ENCODE measurements at places on chromosomes 12 and 14.

GRCh38 chr12:33529031-33529430 is 89.4 kb upstream of the SYT10 start:
- DNase-seq: no peak

GRCh38 chr12:90773491-90773890 is 181.5 kb downstream of the CCER1 start:
- DNase-seq: no peak

DNA sequence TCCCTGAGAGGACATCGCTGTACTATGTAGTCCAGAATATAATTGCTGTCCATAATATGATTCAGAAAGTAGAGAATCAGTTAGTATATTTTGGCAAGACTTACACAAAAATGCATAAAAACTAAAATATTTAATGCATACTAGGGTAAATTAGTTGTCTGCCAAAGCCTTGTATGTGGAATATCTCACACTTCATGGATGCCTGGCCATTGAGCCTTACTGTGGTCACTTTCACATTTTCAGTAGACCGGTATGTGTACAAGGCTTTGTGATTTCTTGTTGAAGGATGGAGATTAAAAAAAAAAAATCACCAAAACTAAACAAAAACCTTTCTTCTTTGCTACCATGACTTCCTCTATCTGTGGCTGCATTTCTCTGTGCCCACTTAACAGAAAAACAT is 197.3 kb upstream of the DDHD1 start:
- DNase-seq: no peak

GRCh38 chr12:2439332-2440100 is 355.3 kb upstream of the FKBP4 start:
- DNase-seq: no peak

DNA sequence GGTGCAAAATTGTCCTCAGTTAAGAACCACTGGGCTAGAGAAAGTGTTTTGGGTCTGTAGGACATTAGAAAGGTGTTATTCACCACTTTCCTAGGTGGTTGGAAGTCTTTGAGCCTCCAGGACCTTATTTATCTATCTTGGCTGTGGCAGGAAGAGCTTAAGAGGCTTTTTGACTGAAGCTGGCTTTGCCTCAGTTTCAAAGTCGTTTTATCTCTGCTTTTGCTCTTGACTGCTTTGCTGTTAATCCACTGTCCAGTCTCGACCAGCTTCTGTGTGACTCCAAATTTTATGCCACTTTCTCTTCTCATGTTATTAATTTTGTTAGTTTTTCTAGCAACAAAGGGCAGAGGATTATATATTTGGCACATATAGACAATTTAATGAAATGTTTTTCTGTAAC is 60.3 kb downstream of the PPHLN1 start:
- DNase-seq: no peak

DNA sequence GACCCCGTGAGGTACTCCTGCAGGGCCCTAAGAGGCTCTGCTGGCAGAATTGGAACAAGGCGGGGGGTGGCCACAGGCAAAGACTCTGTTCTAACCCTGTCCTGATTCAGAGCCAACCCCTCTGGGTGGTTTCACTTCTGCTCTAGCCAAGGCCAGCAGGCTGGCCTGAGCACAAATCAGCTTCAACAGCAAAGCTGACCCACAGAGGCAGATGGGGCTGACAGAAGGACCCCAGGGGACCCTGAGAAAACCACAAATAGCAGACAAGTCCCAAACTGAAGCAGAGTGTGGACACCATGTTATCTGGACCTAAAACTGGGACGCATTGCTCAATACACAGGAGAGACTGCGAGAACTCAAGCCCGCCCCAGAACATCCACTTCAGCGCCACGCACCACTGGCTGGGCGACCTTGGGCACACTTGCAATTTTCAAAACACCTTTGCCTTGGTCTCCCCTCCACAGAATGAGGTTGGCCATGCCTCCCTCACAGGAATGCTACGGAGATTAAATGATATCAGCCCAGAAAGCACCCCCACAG is 76.4 kb upstream of the DICER1 start:
- DNase-seq: no peak

DNA sequence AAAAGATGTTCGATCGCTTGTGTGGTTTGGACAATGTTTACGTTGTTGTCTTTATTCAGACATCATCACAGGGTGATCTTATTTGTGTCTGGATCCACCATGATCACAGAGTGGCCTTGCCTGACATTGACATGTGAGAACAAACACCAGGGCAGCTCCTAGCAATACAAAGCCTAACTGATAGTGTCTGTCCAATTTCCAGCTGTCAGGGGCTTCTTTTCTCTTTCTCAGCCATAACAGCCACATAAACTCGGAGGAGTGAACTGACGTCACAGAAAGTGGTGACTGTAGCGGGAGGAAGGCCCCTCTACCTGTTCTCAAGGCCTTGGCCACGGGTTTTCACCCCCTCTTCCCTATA is 5.8 kb upstream of the SLC6A13 start:
- no peak for DNase-seq

DNA sequence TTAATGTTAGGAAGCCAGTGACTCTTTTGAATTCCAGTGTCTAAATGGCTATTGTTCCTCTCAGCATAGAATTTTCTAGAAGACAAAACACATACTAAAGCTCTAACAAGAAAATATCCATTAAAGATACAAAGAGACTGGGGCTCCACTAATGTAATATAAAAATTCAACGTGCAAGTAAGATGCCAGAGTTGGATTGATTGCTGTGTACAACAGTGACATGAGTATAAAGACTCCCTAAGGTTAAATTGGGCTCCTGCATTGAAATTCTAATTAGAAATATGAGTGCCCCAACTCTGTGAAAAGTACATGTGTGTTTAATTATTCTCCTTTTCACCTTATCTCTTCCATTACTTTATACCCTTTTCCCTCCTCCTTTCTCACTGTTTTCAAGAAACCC is 253.6 kb upstream of the G2E3 start:
- DNase-seq: no peak

GRCh38 chr14:100982353-100982752 is 78.8 kb upstream of the RTL1 start:
- no peak for DNase-seq

- no peak for DNase-seq
Observed at GRCh38 chr12:110046451-110047187, 1.7 kb downstream of the C12orf76 start.

DNA sequence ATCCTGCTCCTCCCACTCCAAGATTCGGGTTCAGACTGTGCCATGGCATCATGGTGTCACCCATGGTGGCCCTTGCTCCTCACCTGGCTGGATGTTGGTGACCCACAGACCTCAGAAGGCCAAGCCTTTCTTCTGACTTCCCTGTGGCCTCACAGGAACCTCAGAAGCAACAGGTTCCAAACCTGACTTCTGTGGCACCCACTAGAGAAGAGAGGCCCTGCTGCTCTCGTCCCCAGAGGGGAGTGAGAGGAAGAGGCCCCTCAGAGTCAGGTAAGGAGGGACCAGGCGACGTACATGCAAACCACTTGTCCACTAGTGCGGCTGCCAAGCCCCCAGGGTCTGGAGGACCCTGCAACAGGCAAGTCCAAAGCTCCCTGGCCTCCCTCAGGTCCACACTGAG is 10.4 kb downstream of the CLBA1 start:
- no peak for DNase-seq

DNA sequence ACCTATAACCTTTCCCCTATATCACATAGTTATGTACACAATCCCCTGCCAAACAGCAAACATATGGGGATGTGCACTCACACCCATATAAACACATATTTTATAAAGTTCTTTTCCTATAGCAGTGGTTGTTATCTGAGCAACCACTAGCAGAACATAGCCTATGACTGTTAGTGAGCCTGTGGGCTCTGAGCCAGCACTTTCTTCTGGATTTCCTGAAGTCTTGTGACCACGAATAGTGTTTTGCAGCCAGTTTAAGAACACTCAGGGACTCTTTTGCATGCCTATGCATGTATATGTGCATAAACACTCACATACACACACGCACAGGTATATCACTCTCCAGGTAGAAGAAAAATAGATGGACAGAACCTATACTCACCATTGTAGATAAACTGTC is 17.1 kb downstream of the TESPA1 start:
- no peak for DNase-seq

GRCh38 chr14:95337041-95337595 is 17.4 kb upstream of the CLMN start:
- DNase-seq: no peak

DNA sequence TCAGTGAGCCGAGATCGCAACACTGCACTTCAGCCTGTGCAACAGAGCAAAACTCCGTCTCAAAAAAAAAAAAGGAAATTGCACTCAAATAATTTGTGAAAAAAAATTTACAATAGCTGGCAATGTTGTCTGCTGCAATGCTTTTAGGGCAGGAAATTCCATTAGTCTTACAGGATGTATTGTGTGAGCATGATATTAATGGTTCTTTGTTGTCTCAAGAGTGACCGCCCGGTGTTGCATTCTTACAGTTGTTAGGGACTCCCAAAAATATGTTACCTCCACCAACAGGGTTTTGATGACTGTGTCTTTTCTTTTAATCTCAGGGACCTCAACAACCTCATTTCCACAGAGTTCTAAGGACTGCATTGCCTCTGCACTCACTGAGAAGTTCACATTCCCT is 44.8 kb downstream of the PZP start:
- no peak for DNase-seq

GRCh38 chr12:104720339-104721038 is 237.6 kb downstream of the SLC41A2 start:
- DNase-seq: no peak

DNA sequence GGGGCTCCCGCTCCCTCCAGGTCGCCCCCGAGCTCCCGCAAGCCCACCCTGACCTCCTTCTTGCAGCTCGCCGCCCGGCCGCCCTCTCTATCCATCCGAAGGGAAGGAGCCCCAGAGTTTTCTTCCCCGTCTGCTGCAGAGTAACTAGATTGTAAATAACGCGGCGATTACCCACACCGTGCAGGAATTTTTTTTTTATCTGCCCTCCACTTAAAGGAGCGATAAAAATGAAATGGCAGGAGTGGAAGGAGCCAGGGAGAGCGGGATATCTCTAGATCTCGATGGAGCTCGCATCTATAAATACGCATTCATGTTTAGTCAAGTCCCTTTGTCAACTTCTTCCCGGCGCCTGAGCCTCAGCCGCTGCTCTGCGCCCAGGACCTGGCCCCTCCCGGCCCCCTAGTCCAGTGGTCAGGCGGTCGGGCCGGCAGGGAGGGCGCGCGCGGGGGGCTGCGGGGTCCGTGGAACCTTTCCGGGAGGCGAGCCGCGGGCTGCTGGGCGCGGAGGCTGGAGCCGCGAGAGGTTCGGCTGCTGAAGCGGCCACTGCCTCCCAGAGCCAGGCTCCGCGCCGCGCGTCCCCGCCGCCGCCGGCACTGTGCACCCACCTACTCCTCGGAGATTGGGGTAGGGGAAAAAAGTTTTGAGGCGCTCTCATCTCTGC is 386.0 kb downstream of the BCAT1 start:
- no peak for DNase-seq

DNA sequence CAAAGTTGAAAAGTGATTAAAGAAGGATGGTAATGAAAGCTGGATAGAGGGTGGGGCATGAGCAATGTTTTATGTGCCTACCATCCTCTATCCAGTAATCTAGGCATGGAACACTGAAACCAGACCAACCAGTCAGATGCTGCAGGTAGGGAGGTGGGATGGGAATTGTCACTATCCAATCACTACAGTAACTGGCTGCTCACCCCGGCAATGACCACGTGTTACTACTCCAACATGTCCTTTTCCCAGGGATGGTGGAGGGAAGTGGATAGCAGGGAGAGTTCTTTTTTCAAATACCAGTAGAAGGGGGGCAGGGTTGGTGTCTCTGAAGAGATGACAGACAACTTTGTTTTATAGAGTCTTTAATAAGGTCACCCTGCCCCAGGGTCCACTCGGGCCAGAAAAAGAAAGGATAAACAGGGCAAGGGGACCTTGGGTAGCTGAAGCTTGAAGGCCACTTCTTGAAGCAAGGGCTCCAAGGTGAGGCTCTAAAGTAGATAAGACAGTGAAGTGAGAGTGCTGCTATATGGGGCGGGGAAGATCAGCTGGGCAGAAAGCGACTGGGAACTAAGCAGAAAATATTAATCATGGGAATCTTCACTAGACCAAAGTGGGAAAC is 14.7 kb upstream of the CDH24 start:
- no peak for DNase-seq

DNA sequence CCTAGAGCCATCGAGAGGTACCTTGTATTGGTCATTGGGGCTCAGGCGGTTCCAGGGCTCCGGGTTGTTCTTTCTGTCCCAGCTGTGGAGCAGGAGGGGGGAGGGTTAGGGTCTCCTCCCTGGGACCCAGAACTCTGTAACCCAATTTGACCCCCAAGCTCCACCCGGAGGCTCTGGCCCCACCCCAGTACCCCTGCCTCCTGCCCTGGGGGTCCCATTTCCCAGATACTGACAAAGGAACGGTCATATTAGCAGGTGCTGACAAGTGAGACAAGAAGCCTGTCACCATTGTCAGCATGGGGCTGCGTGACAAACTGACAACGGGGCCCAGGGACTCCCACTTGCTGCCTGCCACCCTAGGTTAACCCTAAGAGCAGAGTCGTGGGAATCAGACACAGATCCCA is 6.2 kb downstream of the SHMT2 start:
- no peak for DNase-seq

- peak; percentile 37 for DNase-seq
Observed at GRCh38 chr12:14995583-14996425, 23.0 kb downstream of the PDE6H start.

DNA sequence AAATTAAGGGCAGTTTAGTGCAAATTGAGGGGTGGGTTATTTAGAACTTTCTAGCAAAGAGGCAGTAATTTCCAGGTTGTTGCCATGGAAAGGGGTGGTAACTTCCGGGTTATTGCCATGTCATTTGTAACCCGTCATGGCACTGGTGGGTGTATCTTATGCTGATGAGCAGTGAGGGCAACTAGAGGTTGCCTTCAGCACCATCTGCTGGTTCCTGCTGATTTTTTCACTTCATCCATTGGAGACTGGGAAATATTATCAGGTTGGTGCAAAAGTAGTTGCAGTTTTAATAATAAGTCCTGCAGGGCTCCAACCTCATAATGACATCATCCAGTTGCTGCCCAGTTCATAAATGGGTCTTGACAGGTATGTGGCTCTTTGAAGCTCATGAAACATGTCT is 24.4 kb upstream of the SERPINA4 start:
- no peak for DNase-seq

GRCh38 chr12:6607751-6608591 is 792 bp upstream of the CHD4 start:
- DNase-seq: no peak

GRCh38 chr14:102177161-102177560 is 37.5 kb downstream of the WDR20 start:
- no peak for DNase-seq

DNA sequence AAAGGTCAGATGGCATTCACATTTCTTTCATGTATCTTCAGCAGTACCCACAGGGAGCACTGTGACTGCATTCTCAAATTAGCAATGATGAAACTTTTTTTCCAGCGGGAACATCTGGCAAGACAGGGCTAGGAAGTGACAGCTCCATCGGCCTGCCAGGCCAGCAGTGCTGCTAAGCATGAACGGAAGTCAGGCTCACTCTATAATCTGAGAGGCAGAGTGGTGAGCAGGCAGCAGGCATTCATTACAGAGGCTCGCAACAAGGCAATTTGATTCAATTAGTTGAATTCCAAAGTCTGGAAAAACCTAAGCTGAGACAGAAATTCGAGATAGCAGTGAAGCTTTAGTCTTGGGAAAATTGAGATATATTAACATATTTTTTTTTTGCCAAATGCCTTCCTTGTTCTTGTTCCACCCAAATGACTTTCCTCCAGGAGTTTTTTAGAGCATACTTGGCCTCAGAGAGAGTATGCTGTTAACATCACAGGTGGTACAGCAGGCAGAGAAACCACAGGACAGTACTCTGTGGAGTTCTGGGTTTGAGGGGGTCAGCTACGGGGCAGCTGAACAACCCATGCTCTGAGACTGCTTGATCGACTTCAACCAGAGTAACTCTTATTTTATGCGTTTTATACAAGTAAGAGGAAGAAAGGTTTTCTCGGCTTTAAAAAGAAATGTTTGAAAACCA is 414.9 kb downstream of the APAF1 start:
- no peak for DNase-seq
